Activated CD4-positive, alpha-beta memory T cell treated with anti-CD3 and anti-CD28 coated beads for 36 hours (primary cell): ENCODE measurements at places on chromosomes 11 and 22. TPM values are rescaled to one million over a fixed set of nuclear protein-coding genes. Genes with fewer than 3 reads are reported as not detected.

GRCh38 chr11:86431258-86431657, 56.6 kb downstream of the CCDC81 start:
- no peak for DNase-seq
- H3K27me3 ChIP-seq = no peaks in the 10 kb centered on the region
- H3K36me3 ChIP-seq = peaks cover 6% of the 10 kb centered on the region
- H3K4me3 ChIP-seq = no peak overlapping the region
- H3K4me1 ChIP-seq = no peaks in the 10 kb centered on the region
- no peak overlapping the region for H3K27ac ChIP-seq

DNA sequence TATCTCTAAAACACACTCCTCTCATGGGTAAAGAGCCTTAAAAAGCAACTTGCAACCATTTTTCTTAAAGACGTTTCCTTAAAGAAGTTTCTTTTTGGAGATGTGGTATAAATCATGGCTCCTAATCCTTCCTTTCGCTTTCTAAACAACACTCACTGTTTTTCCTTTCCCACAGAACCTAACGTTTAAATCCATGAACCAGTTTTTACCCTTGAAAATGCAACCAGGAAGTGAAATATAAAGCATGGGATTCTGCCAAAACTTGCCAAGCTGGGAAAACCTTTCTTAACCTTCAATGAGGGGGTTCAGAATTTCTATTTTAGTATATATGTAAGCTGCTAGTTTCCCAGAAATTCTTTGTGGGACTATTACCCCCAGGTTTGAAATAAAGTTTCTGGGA, 8.6 kb downstream of the PLEKHA7 start:
- H3K4me1 ChIP-seq = no peaks in the 10 kb centered on the region
- H3K27ac ChIP-seq = no peak overlapping the region
- H3K27me3 ChIP-seq = no peaks in the 10 kb centered on the region
- H3K4me3 ChIP-seq = no peak overlapping the region
- no peaks in the 10 kb centered on the region for H3K36me3 ChIP-seq
- DNase-seq = no peak

DNA sequence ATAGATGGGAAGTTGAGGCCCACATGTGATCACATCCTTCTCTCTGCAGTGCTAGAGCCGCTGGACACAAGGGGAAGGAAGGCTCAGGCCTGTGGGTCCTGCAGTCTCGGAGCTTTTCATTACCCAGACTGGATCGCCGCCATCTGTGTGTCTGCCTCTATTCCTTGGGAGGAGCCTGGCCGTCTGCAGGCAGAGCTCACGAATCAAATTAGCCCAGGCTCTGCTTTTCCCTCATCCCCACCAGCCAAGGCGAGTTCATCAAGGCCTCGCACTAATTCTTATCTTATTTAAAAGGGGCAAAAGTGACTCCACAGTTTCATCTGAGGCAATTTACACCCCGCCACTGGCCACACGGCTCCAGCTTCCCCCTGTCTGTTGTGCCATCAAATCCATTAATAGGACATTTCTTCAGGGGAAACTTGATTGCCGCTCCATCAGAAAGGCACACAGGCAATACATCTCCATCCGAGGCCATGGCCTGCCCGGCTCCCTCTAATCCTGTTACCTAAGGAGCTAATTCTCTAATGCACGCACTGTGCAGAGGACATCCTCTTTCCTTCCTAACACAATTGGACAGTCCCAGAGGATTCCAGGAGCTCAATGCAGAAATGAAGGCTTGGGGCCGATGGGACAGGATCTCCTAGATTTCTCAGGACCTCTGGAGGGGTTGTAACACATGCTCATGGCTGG, 3.3 kb upstream of the HTR3A start:
- H3K27ac ChIP-seq = no peak overlapping the region
- H3K4me3 ChIP-seq = no peak overlapping the region
- no peak for DNase-seq
- H3K4me1 ChIP-seq = no peaks in the 10 kb centered on the region
- H3K36me3 ChIP-seq = no peaks in the 10 kb centered on the region
- H3K27me3 ChIP-seq = no peaks in the 10 kb centered on the region

GRCh38 chr11:122979103-122979814, 2.4 kb downstream of the BSX start:
- peaks cover 39% of the 10 kb centered on the region for H3K4me1 ChIP-seq
- H3K4me3 ChIP-seq = no peak overlapping the region
- H3K27me3 ChIP-seq = peaks cover 84% of the 10 kb centered on the region
- no peaks in the 10 kb centered on the region for H3K36me3 ChIP-seq
- H3K27ac ChIP-seq = no peak overlapping the region

GRCh38 chr11:79671401-79671800, 230.6 kb upstream of the TENM4 start:
- no peak for DNase-seq
- H3K36me3 ChIP-seq = no peaks in the 10 kb centered on the region
- no peaks in the 10 kb centered on the region for H3K27me3 ChIP-seq

DNA sequence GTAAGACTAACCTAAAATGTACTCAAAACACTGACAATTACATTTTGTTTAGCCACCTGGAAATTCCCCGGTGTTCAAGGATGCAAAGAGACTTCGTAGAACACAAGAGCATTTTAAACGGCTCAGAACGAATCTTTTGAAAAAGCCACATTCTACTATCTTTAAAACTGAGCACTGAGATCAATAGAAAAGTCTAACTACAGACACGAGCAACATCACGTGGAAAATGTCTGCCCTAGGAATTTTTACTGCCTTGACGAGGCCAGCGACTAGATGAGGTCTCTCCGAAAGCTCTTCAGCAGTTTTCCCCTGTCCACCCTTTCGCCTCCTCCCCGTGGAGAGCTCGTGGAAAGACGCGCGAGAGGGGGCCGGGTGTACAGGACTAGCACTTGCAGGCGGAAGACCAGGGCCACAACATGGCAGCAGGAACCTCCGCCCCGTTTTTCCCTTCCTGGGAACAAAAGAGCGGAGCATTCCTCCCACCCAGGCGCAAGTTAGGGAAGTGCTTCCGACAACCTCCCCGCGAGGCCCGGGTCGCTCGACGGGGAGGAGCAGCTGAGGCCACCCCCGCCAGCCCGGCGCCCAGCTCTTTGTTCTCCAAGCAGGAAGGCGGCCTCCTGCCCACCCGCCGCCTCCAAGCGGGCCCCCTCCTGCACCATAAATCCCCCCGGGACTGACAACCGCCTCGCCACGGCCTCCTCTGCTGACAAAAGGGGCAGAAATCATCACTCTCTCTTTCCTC, 1.1 kb downstream of the EIF4G2 start:
- H3K27me3 ChIP-seq = no peaks in the 10 kb centered on the region
- peak; percentile 59 for DNase-seq
- H3K27ac ChIP-seq = peak overlapping the region; percentile 98

GRCh38 chr22:45458532-45458931, 44.2 kb upstream of the FBLN1 start:
- H3K4me3 ChIP-seq = no peak overlapping the region
- H3K36me3 ChIP-seq = no peaks in the 10 kb centered on the region
- no peaks in the 10 kb centered on the region for H3K4me1 ChIP-seq
- no peak overlapping the region for H3K27ac ChIP-seq

DNA sequence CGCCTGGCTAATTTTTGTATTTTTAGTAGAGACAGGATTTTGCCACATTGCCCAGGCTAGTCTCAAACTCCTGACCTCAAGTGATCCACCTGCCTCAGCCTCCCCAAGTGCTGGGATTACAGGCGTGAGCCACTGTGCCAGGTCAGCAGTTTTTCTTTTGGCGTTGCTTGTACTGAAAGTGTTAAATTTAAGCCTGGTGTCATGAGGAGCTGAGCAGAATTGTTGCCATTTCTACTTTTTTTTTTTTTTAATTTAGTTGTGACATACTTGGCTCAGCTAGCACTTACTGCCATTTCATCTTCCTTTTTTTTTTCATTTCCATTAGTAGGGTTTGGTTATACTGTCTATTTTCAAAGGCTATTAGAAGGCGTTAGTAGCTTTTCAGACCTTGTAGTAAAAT, 10.7 kb downstream of the TAB1 start:
- no peak overlapping the region for H3K27ac ChIP-seq
- DNase-seq = no peak
- peaks cover 5% of the 10 kb centered on the region for H3K36me3 ChIP-seq
- no peak overlapping the region for H3K4me3 ChIP-seq

DNA sequence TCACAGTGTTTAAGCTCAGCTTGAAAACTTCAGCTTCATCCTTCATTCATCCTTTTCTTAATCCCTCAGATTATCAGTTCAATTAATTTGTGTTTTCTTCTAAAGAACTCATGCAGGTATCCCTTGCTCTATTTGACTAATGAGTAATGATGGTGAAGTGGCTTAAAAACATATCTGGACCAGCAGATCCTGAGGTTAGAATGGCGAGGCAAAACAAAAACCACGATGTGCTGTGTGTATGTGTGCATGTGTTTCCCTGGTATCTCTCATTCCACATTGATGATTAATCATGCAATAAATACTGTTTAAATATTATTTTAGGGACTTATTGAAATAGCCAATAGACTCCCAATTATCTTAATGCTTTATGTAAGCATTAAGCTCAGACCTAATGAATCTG, 437.0 kb downstream of the DYNC2H1 start:
- H3K4me1 ChIP-seq = no peaks in the 10 kb centered on the region
- H3K36me3 ChIP-seq = no peaks in the 10 kb centered on the region
- H3K27ac ChIP-seq = no peak overlapping the region
- H3K4me3 ChIP-seq = no peak overlapping the region

- no peak for DNase-seq
- no peak overlapping the region for H3K27ac ChIP-seq
- H3K27me3 ChIP-seq = no peaks in the 10 kb centered on the region
Observed at GRCh38 chr11:105618343-105618955, 8.6 kb downstream of the GRIA4 start.

GRCh38 chr11:103648670-103649400, 387.6 kb upstream of the DDI1 start:
- no peaks in the 10 kb centered on the region for H3K36me3 ChIP-seq
- H3K27ac ChIP-seq = no peak overlapping the region
- no peak overlapping the region for H3K4me3 ChIP-seq
- H3K27me3 ChIP-seq = no peaks in the 10 kb centered on the region
- H3K4me1 ChIP-seq = no peaks in the 10 kb centered on the region

DNA sequence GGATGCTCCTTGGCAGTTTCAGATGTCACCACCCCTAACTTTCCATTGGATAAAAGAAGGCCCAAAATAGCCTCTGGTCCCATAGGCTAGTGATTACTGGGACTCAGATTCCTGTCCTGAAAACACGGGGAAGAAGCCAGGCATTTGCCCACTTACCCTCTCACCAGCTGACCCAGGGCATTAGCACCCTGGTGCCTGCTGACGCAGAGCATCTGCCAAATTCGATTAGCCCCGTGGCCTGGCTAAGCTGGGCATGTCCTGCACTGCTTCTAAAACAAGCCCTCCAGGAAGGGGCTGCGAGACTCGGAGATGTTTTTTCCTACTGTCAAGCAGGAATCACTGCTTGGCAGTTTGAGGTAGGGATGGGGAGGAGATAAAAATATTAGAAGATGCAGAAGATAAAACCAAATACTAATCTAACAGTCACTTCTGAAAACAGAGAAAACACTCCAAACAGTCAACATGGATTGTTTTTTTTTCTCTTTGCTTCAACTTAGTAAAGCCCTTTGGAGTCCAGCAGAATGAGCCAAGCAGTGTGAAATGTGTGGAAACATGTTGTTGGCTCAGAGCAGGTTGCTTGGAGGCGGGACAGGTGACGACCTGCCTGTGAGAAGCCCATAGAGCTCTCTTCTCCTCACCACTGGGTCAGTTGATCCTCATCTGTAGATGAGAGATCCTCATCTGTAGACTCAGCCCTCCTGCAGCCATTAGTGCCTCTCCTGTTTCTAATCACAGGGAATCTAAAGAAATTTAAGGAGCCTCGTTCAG, 54.0 kb downstream of the BDNF start:
- no peaks in the 10 kb centered on the region for H3K36me3 ChIP-seq
- DNase-seq = no peak

GRCh38 chr11:112213753-112214152, 12.5 kb upstream of the PTS start:
- H3K27ac ChIP-seq = no peak overlapping the region
- no peak for DNase-seq
- H3K4me1 ChIP-seq = peaks cover 2% of the 10 kb centered on the region
- H3K36me3 ChIP-seq = no peaks in the 10 kb centered on the region

DNA sequence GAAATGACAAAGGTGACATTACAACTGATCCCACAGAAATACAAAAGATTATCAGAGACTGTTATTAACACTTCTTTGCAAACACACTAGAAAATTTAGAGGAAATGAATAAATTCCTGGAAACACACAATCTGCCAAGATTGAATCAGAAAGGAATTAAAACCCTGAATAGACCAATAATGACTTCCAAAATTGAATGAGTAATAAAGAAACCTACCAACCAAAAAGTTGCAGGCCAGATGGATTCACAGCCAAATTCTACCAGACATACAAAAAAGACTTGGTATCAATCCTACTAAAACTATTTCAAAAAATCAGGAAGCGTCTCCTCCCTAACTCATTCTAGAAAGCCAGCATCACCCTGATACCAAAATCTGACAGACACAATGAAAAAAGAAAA, 17.2 kb downstream of the RAB38 start:
- no peak overlapping the region for H3K27ac ChIP-seq
- no peak for DNase-seq
- peaks cover 2% of the 10 kb centered on the region for H3K36me3 ChIP-seq
- no peaks in the 10 kb centered on the region for H3K4me1 ChIP-seq
- no peak overlapping the region for H3K4me3 ChIP-seq
- no peaks in the 10 kb centered on the region for H3K27me3 ChIP-seq

DNA sequence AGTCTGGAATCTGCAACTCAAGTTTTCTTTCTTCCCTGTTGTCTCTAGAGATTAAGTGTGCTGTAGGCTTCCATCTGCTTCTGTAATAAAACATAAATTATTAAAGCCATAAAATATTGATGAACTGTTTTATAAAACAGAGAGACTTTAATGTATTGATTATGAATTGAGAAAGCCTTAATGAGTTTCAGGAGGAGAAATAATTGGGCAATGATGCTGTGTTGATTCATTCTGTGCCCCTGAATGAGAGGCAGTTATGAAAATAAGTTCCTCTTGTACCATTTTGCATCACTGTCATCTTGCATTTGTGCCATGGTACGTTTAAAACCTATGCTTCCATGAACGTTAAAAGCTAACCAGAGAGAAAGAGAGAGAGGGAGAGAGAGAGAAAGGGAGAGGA, 194.1 kb upstream of the LARGE1 start:
- H3K4me3 ChIP-seq = no peak overlapping the region
- DNase-seq = no peak
- H3K27ac ChIP-seq = no peak overlapping the region
- H3K36me3 ChIP-seq = no peaks in the 10 kb centered on the region

Gene DEAF1
- 41.5 TPM for total RNA-seq

Gene PPFIBP2
- total RNA-seq = 8.8 TPM

Gene RBMXL2
- not detected for total RNA-seq

Gene C11orf42
- total RNA-seq = not detected

Gene UPK2
- total RNA-seq = not detected

Gene TCN2
- 0.31 TPM for total RNA-seq

Gene DDI1
- total RNA-seq = not detected

Gene ARFGAP2
- total RNA-seq = 66.5 TPM

Gene SLC37A2
- total RNA-seq = 0.46 TPM

Gene FAM83F
- 0.41 TPM for total RNA-seq
